ENCODE measurements at places on chromosomes 2 and 18.

- DNase-seq = no peak
Measured at GRCh38 chr2:160920791-160921303, 239.4 kb upstream of the TANK start.

DNA sequence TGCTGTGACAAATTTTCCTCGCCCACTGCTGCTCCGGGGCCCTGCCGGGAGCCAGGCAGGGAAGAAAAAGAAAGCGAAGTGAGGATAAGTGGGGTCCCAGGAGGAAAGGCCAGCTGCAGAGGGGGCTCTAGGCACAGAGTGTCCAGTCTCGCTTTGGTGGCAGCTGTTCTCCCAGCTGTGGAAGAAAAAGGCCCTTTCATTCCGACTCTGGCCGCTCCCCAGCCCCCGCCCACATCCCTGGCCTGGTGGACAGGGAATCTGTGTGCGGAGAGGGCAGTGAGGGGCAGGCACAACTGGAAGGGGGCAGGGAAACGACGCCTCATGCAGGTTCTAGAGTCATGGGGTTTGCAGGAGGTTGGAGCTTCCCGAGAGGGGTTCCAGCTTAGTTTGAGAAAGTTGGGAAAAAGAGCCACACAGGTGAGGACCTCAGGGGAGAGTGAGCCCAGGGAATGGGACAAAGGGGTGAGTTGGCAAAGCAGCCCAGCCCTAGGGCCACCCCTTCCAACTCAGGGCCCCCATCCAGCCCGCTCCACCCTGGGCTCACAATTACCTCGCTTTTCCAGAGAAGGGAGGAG is 1.8 kb downstream of the RTKN start:
- peak; percentile 87 for DNase-seq

GRCh38 chr2:33784488-33784887 is 185.4 kb upstream of the FAM98A start:
- DNase-seq = no peak

- DNase-seq = no peak
Measured at GRCh38 chr2:15936277-15937104, 3.9 kb upstream of the MYCN start.

- peak; percentile 71 for DNase-seq
Measured at GRCh38 chr2:43005245-43005974, 213.0 kb upstream of the HAAO start.

- DNase-seq = peak; percentile 63
Measured at GRCh38 chr2:20516646-20517341, 69.9 kb downstream of the RHOB start.

- DNase-seq = no peak
Measured at GRCh38 chr2:6826081-6826913, 39.4 kb downstream of the CMPK2 start.

- DNase-seq = no peak
Measured at GRCh38 chr18:47979611-47980200, 49.2 kb upstream of the SMAD2 start.

- peak; percentile 9 for DNase-seq
Measured at GRCh38 chr2:77629539-77629938, 107.4 kb upstream of the LRRTM4 start.

GRCh38 chr2:12196495-12196894 is 450.1 kb downstream of the LPIN1 start:
- no peak for DNase-seq

DNA sequence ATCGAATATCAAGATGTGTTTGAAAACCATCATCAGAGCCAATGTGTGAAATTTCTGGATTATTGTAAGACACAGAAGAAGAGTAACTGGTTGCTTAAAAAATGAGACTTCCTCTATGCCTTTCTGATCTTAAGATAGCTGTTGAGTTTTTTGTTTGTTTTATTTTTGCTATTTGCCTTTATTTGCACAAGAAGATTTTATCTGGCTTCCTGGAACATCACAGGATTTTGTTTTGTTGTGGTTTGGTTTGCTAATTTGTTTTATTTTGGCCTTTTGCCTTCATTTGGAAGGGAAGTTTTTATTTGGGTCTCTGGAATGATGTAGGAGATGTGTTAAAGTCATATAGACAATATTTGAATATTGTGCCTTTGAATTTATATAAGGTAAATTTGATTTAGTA is 3.9 kb upstream of the CYTIP start:
- DNase-seq = no peak

DNA sequence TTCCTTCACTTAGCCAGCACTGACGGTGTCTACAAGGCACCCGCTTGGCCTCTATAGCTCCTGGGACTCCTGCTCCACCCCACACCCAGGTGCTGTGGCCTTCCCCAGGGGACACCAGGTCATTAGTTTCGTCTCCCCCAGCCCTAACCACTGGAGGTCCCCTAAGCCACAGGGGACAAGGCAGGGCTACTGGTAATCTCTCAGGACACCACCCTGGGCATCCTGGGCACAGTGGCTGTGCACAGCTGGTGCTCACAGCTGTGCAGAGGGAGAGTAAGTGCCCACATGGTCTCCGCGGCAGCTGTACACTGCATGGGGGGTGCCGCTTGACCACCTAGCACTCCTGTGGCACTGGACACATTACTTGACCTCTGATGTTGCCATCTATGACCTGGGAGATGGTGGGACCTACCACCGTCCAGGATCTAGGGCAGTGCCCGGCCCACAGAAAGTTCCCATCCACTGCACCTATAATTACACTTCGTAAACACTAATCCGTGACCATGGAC is 134.0 kb downstream of the HDAC4 start:
- DNase-seq = no peak

GRCh38 chr2:96315400-96316071 is 9.6 kb upstream of the ITPRIPL1 start:
- no peak for DNase-seq

- no peak for DNase-seq
Measured at GRCh38 chr2:77507657-77508056, 14.5 kb downstream of the LRRTM4 start.

- DNase-seq = no peak
Measured at GRCh38 chr2:165791421-165792103, 2.5 kb downstream of the GALNT3 start.

- no peak for DNase-seq
Measured at GRCh38 chr2:85468096-85468703, 49.7 kb downstream of the SH2D6 start.

DNA sequence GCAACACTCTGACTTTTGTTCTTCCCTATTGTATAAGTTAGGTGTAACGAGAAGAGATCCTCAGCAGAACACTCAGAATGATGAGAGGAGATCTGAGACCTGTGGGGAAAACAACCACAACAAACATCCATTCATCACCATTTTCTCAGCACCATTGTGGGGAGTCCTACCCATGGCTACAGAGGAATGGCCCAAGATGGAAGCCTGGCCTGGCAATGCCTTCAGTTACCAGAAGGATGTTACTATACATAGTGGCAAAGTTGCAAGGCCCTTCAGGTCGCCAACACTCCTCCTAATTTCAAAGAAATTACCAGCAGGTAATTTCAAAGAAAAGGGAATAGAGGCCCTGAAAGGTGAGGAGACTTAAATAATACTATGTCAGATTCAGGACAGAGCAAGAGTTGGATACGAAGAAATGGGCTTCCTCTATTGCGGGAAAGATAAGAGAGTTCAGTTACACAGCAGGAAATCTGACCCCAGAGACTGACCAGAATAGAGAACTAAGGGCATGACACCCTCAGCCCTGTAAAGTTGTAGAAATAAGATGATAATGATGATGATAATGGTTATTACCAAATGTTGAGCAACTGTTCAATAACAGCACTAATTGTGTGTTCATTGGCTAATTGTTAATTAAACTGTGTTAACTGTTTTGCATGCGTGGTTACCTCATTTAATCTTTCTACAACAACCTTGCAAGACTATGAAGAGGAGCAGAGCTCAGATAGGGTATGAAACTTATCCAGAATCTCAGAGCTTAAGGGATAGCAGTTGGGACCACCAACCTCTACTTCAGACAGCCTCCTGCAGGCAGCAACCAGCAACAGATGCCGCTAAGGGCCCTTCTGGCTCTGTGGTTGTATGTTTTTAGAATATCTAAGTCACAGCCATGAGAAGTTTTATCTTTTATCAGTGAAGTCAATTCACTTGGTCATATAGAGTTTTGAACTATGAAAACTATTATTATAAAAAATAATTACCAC is 37.5 kb downstream of the DHRS9 start:
- DNase-seq = no peak

- DNase-seq = no peak
Measured at GRCh38 chr2:98923244-98923940, 12.6 kb downstream of the CRACDL start.

- no peak for DNase-seq
Measured at GRCh38 chr2:24552836-24553235, 61.8 kb downstream of the NCOA1 start.

DNA sequence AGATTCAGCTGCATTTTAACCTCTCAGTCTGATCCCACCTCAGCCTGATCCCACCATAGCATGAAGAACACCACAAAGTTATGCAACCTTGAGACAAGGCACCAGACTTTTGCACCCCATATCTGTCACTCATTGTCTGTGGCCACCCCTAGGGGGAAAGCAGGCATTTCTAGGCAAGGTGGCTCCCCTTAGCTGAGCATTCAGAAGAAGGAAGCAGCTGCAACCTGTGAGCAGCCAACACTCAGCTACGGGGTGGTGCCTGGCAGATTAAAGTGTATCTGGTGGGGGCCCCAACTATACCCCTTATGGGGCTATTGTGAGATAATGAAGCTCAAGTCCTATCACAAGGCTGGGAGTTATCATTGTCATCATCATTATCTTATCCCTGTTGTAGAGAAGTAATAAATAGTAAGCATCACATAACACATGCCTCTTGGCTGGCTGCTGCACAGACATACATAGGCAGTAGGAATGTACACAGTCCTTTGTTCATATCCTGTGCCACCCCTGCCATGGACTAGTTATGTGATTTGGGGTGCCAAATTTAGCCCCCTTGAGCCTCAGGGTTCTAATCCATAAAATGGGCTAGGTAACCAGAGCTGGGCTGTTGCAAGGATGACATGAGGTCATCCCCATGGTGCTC is 20.6 kb upstream of the TMEM163 start:
- no peak for DNase-seq

DNA sequence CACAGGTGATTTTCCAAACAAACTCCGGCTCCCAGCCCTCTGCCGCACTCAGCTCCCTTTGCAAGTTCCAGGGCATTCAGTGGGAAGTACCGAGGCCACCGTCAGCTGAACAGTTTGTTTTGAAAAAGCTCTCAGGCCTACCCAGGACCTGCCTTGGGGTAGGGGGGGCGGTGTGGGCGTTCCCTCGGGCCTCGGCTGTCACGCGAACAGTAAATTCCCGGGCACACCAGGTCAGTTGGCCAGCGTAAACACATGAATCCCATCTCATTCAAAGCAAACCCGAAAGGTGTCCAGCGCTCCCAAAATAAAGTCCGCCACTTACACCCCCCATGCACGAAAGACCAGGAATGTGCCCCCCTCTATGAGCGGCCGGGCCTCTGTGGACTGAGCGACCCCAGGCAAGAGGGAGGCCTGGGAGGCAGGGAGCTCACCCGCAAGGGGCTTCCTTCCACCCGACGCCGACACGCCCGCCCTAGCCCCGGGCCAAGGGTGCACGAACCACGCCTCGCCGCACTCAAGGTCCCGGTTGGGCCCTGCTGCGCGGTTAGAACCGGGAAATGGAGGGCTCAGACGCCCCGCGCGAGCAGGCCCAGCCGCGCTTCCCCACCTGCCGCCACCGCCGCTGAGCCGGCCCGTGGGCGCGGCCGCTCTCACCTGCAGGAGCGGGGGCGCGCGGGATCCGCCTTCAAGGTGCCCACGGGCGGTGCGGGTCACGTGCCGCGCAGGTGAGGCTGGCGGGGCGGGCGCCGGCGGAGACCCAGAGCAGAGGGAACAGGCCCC is at the start of gene WDSUB1:
Gene WDSUB1, minus strand, starts transcription at position 775 of the 780 bp plus-strand sequence. CDS start 3,634 bp downstream, outside the sequence.
- peak; percentile 20 for DNase-seq

DNA sequence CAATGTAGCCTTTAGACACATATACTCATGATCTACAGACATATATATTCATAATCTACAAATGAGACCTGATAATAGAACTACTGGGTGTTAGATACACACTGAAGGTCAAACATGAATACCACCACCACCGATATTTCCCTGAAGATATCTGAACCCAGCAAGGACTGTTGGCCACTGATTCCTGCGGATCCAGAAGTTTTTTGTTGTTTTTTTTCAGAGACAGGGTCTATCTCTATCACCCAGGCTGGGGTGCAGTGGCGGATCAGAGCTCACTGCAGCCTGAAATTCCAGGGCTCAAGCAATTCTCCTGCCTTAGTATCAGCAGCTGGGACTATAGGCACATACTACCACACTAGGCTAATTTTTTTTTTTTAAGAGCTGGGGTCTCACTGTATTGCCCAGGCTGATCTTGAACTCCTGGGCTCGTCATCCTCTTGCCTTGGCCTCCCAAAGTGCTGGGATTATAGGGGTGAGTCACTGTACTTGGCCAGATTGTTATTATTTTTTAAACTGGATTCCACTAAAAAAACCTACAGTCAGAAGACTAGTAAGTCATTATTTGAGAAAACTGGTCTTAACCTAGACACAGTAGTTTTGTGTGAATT is 1.8 kb downstream of the METTL5 start:
- no peak for DNase-seq

DNA sequence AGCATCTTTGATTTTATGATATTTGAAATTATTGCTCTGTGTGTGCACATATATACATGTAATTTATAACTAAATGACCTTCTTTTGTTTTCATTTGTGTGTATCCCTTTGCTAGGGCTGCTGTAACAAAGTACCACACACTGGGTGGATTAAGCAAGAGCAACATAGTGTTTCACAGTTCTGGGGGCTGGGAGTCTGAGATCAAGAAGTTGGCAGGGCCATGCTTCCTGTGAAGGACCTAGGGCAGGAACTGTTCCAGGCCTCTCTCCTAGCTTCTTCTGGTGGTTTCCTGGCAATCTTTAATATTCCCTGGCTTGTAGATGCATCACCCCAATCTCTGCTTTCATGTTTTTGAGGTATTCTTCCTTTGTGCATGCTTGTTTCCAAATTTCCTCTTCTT is 1043.9 kb downstream of the TSN start:
- DNase-seq = no peak

GRCh38 chr2:19156646-19157045 is 201.8 kb downstream of the OSR1 start:
- no peak for DNase-seq

GRCh38 chr2:76413436-76413835 is 702.7 kb upstream of the GCFC2 start:
- no peak for DNase-seq

- no peak for DNase-seq
Measured at GRCh38 chr2:42569883-42570282, 1.5 kb downstream of the MTA3 start.

- no peak for DNase-seq
Measured at GRCh38 chr2:200373231-200373630, 66.7 kb downstream of the SPATS2L start.

DNA sequence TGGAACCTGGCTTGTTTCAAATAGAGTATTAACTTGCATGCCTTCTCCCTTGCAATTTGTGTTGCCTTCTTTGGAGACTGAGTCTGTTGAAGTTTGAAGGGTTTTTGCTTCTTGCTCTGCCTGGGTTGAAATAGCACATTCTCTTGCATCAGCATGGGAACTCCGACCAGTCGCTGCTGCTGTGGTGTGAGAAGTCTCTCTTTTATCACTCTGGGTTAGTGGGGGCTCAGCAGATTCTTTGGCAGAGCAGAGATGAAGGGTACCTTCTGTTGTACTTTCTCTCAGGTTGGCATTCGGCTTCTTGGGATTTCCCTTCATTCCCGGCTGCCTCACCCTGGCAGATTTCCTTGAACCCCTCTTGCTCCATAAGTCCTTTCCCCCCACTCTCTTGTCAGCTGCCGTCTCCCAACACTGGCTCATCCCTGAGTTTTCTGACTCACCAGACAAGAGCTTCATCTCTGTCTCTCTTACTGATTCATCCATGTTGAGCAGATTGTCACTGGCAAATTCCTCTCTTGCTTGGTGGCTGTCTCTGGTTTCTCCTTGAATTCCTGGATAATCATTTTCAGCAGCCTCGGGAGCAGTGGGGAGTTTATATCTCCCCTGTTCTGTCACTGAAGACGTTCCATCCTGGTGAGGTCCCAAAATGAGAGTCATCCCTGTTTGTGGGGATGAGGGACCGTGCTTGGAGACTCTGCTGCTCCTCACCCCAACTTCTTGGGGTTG is 49.9 kb downstream of the ALPK2 start:
- DNase-seq = no peak
